ENCODE measurements at places on chromosomes 12 and 14.

DNA sequence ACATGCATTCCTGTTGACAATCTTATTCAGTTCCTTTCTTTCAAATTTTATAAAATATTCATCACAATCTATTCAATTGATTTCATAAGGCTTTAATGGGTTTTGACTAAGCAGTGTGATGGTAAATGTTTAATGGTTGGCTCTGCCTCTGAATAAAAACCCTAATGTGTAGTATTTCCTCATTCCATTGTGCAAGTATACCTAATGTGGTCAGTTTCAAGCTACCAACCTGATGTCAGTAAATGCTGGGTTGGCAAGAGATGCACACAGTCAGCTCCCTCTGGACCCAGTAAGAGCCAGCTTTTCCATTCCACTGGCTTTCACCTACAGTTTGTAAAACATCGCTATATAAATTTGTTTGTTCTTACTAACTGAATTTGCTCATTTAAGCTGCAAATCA, 53.9 kb downstream of the METTL25 start:
- no peak overlapping the region for H3K4me3 ChIP-seq
- H3K36me3 ChIP-seq, result no peaks in the 10 kb centered on the region
- H3K27ac ChIP-seq, result no peak overlapping the region
- no peak for DNase-seq
- H3K27me3 ChIP-seq, result no peaks in the 10 kb centered on the region

DNA sequence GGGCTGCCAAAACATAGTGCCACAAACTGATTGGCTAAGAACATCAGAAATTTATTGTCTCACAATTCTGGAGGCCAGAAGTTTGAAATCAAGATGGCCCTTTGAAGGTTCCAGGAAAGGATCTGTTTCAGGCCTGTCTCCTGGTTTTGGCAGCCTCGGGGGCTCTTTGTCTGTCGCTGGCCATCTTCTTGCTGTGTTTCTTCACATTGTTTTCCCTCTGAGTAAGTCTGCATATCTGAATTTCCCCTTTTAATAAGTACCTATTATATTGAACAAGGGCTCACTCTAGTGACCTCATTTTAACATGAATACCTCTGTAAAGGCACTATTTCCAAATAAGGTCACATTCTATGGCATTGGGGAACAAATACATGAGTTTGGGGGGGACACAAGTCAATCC, 467.1 kb upstream of the MGAT4C start:
- H3K27ac ChIP-seq, result no peak overlapping the region
- H3K4me3 ChIP-seq, result no peak overlapping the region
- no peaks in the 10 kb centered on the region for H3K27me3 ChIP-seq

GRCh38 chr12:120798696-120799095, 73.1 kb downstream of the ACADS start:
- no peak overlapping the region for H3K4me3 ChIP-seq
- DNase-seq, result no peak
- H3K4me1 ChIP-seq, result no peaks in the 10 kb centered on the region
- H3K27ac ChIP-seq, result no peak overlapping the region

DNA sequence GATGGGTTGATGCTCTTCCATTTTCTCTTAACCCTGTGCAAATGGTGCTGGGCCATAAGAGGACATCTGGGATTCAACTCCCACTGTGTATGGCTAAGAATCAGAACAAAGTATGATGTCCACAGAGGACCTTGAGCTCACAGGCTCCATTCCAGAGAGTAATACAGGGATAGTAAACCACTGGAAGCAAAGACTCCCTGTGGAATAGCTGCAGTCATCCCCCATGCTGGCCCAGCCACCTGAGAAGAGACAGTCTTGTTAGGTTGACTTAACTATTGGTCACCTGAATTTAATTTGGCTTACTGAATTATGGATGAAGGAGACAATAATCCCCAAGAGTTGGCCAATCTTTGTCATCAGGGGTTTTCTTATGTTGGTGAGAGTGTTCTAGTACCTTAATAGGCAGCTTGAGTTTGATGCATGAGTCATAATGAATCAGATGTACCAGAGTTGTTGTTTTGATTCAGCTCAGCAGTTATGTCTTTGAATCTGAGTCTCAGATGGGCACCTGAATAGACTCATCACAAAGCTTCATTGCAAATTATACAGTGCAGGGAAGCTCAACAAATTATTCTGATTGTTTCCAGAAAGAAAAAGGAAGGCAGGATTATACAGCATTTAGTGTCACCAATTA, 122.7 kb downstream of the SSPN start:
- no peak overlapping the region for H3K4me3 ChIP-seq
- no peak overlapping the region for H3K27ac ChIP-seq
- no peaks in the 10 kb centered on the region for H3K4me1 ChIP-seq
- H3K36me3 ChIP-seq, result no peaks in the 10 kb centered on the region
- H3K27me3 ChIP-seq, result no peaks in the 10 kb centered on the region

GRCh38 chr12:127648321-127648720, 618.6 kb upstream of the TMEM132C start:
- H3K4me3 ChIP-seq, result no peak overlapping the region
- H3K36me3 ChIP-seq, result no peaks in the 10 kb centered on the region
- no peak overlapping the region for H3K27ac ChIP-seq
- H3K4me1 ChIP-seq, result no peaks in the 10 kb centered on the region

- no peaks in the 10 kb centered on the region for H3K36me3 ChIP-seq
- no peak for DNase-seq
- H3K4me1 ChIP-seq, result no peaks in the 10 kb centered on the region
- no peak overlapping the region for H3K4me3 ChIP-seq
Observed at GRCh38 chr14:81625343-81625742, 91.7 kb upstream of the SEL1L start.

- no peaks in the 10 kb centered on the region for H3K36me3 ChIP-seq
- H3K4me1 ChIP-seq, result peaks cover 6% of the 10 kb centered on the region
- no peak overlapping the region for H3K4me3 ChIP-seq
- no peak for DNase-seq
- H3K27me3 ChIP-seq, result peaks cover 7% of the 10 kb centered on the region
Observed at GRCh38 chr12:51870504-51870903, 17.4 kb upstream of the ANKRD33 start.

DNA sequence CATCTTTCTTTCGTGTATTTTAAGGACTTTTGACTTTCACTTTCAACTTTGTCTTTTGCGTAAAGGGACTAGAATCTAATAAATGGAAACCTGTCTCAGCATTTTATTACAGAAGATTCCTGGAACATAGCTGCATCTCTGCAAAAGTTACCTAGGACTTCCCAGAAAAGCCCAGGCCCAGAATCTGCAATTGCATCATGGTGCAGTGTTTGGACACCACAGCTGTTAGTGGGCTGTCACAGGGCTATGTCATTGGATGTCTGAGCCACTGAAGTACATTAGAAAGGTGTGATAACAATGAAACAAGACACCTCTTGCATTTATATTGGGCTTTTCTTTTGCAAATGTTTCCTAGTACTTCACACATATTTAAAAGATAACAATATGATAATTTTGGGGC, 199.9 kb upstream of the IGF1 start:
- no peaks in the 10 kb centered on the region for H3K36me3 ChIP-seq
- no peaks in the 10 kb centered on the region for H3K4me1 ChIP-seq
- no peaks in the 10 kb centered on the region for H3K27me3 ChIP-seq
- H3K4me3 ChIP-seq, result no peak overlapping the region
- H3K27ac ChIP-seq, result no peak overlapping the region

DNA sequence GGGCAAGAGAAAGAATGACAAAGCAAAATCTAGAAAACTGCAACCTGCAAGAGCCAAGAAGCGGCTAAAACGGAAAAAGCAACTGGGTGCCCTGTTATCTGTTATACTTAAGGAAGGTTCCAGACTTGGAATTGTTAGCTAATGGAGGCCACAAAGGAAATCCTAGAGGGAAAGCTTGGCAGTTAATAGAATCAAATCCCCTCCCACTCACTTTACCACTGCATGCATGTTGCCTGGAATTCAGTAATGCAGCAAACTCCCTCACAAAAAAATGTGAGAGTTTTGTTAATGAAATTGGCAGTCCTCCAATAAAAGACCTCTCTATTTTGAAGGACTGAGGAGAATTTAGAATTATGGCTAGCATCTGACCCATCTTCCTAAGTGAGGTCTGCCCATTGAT, 164.2 kb upstream of the SOX5 start:
- no peak for DNase-seq
- H3K4me1 ChIP-seq, result no peaks in the 10 kb centered on the region
- no peak overlapping the region for H3K27ac ChIP-seq
- no peak overlapping the region for H3K4me3 ChIP-seq
- no peaks in the 10 kb centered on the region for H3K27me3 ChIP-seq

DNA sequence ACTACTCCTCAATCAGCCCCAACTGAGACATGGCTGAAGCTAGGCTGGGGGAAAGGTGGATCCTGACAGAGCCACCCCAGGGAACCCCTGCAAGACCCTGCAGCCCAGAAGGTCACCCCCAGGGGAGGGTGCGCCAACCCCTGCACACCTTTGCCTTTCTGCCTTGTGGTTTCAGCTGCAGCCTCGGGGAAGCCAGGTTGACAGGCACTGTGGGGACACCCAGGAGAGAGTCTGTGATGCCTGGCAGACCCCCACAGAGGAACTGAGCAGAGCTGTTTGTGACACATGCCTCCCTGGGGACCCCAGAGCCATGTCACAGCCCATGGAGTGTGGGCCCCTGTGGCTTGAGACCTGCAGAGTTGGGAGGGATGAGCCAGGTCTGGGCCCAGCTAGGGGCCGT, 11.8 kb upstream of the HHIPL1 start:
- no peak for DNase-seq
- H3K4me1 ChIP-seq, result peaks cover 1% of the 10 kb centered on the region
- H3K27me3 ChIP-seq, result no peaks in the 10 kb centered on the region
- no peaks in the 10 kb centered on the region for H3K36me3 ChIP-seq

DNA sequence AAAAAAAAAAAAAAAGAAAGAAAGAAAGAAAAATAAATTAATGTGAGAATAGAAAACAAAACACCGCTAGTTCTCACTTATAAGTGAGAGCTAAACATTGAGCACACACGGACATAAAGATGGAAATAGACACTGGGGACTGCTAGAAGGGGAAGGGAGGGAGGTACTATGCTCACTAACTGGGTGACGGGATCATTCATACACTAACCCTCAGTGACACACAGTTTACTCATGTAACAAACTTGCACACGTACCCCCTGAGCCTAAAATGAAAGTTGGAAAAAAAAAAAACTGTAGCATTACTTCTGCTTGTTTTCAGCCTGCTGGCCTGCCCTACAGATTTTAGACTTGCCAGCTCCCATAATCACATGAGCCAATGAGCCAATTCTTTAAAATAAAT, 10.5 kb upstream of the PRMT5 start:
- no peaks in the 10 kb centered on the region for H3K27me3 ChIP-seq
- DNase-seq, result no peak
- H3K27ac ChIP-seq, result no peak overlapping the region
- no peaks in the 10 kb centered on the region for H3K4me1 ChIP-seq
- H3K36me3 ChIP-seq, result no peaks in the 10 kb centered on the region
- no peak overlapping the region for H3K4me3 ChIP-seq

GRCh38 chr14:80850197-80850814, 91.2 kb downstream of the CEP128 start:
- no peak overlapping the region for H3K27ac ChIP-seq
- DNase-seq, result peak; percentile 4
- no peaks in the 10 kb centered on the region for H3K27me3 ChIP-seq
